ENCODE measurements at places on chromosomes 13 and 19.

- no peak for DNase-seq
Observed at GRCh38 chr13:99418843-99419140, 82.5 kb upstream of the TM9SF2 start.

DNA sequence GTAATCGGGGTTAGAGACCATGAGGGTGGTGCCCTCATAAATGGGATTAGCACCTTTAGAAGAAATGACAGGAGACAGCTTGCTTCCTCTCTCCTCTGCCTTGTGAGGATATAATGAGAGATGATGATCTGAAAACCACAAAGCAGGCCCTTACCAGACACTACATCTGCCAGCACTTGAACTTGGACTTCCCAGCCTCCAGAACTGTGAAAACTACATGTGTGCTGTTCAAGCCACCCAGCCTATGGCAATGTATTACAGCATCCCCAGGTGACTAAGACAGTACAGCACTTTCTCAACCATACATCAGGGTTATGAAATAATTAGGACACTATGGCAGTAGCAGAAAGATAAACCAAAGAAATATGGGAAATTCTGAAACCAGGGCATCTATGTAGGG is 7.4 kb downstream of the ZNF564 start:
- no peak for DNase-seq

DNA sequence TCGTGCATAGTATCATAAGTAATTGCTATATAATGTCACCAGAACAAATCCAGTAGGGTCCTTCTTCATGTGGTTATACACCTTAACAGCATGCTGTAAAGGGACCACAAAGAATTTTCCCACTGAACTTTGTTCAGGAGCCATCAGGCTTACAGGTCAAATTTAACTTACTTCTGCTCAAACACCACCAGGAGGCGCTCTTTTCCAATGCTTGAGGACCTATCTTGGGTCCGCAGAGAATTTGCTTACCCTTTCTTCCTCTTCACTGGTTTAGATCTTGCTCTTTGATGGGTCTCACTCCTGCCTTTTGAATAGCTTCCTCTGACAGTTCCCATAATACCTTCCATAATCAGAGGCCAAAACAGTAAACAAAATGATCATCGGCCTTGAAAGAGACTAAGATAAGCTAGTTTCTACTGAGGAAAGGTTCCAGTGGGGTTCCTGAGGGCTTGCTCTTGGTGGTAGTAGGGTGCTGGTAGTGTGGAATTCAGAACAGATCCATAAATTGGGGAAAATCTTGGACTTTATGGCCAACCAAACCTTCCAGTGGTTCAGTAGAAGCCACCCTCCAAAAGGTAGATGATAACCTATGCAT is 37.4 kb downstream of the SCGB2B2 start:
- DNase-seq: peak; percentile 63

DNA sequence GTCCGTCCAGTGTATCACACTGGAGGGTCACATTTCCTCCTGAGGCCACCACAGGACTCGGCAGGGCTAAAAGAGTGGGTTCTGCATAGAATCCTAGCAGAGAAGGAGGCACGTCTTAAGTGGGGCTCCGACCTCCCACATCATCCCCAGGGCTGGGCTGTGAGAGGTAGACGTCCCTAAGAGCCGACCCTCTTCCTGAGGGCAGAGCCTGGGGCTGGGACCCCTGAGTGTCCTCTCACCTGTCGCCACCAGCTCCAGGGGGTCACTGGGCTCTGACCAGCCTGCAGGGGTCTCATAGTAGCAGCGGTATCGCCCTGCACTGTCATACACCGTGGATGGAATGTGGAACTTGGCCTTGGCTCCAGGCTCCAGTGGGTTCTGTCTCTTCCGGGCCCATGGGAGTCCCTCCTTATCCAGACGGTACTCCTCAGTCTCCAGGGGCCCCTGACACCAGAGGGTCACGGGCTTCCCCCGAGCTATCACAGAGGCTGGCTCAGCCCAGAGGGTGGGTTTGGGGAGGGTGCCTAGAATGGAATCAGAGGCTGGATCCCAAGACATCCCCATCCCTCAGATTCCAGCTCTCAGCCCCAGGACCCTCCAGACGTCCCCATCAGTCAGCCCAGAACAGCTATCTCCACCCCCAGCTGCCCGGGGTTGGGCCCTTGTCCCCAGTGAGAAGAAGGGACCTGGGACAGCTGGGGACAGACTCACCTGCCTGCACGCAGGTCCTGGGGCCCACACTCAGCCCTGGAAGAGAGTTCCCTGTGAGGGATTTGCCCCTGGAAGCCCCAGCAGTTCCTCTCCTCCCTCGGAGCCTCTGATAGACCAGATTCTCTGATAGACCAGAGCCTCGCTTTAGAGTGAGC is 590 bp downstream of the LILRB5 start:
- DNase-seq: no peak

GRCh38 chr13:104011505-104012241 is 945.5 kb upstream of the SLC10A2 start:
- DNase-seq: peak; percentile 75

DNA sequence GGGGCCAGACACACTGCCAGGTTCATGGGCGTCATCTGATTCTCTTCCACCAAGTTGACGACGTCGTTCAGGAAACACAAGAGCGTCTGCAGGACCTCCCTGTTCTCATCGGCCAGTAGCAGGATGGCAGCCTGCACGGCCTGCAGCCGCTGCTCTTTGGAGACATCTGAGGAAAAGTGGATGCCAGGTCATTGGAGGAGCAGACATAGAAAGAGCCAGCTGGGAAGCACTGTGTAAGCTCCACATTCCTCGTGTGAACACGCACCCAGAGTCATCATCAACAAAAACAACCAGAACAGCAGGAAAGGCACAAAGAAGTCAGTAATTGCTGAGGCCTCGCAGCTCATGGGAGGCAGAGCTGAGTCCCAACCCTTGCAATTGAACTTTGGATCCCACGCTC is 96.5 kb downstream of the KL start:
- no peak for DNase-seq

- DNase-seq: no peak
Observed at GRCh38 chr13:71869274-71869673, 2.3 kb upstream of the DACH1 start.

- no peak for DNase-seq
Observed at GRCh38 chr13:34993470-34993869, 51.4 kb downstream of the NBEA start.

GRCh38 chr19:2503521-2504109 is 27.7 kb downstream of the GADD45B start:
- DNase-seq: no peak

DNA sequence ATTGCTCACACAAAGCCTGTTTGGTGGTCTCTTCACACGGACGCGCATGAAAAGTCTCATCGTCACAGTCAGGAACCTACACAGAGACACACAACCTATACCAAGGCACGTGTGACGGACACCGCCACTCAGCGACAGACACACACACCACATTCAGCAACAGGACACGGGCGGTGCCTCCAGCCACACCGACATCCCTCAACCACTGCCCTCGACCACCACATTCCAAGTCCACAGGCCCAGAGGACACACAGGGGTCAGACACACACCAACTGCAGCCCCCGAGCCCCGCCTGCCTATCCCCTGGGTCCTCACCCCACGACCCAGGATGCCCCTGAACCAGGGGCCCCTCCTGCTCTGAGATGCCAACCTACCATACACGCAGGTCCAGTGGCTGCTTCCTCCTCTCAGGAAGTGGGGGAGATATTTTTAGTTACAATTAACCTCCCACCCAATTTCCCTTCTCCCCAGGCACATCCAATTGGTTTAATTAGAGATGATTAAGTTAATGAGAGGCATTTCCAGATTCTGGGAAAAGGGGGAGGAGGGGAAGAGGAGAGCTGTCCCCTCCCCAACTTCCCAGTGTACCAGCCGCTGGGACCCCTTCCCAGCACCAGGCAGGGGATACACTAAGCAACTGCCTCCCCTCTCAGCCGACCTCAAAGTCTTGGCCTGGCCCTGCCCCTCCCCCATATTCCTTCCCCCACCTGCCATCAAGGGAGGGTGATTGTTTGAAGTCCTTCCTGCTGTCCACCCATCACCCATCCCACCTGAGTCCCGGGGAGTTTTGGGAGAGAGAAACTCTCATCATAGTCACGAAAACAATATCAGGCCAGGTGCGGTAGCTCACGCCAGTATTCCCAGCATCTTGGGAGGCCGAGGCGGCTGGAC is 20.4 kb downstream of the MEIS3 start:
- no peak for DNase-seq

DNA sequence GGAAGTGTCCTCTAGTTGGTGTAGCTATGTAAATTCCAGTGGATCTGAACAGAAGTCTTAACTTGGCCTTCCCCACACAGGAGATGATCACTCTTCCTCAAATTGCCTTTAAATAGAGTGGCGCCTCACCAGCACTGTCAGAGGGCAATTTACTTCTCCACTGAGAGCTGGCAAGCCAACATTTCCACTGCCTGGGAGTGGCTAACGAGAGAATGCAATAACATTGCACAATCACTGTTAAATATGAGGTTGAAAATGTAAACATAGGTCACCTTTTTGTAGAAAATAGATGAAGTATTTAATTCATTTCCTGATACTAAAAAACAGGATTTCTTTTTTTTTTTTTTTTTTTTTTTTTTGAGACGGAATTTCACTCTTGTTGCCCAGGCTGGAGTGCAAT is 55.4 kb upstream of the UBL3 start:
- DNase-seq: no peak

GRCh38 chr19:33865306-33865705 is 68.6 kb downstream of the KCTD15 start:
- DNase-seq: no peak

DNA sequence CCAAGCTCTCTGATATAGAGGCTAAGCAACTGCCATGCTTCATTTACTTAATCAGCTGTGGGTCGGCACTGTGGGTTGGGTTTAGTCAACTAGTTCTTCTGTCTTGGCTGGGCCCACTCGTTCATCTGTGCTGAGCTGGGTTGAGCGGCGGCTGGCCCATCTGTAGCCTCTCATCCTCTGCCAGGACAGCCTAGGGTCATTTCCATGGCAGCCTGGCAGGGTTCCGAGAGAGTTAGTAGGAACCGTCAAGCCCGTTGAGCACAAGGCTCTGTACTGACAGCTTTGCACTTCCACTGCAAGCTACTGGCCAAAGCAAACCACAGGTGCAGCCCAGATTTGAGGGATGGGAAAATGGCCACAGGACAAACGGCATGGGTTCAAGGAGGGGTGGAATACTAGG is 6.6 kb upstream of the ZNF835 start:
- no peak for DNase-seq

DNA sequence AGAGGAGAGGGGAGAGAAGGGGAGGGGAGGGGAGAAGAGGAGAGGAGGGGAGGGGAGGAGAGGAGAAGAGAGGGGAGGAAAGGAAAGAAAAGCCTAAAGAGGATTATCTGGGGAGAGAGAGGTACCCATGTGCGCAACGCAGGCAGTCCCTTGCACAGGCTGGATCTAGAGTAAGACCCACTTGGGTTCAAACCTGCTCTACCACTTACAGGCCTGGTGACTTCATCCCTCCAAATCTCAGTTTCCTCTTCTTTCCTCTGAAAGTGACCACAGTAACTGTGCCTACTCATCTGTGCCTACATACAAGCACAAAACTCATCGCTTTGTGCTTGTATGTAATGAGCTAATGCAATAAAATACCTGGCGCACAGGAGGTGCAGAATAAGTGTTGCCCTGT is 732 bp upstream of the MAP1S start:
- DNase-seq: no peak

GRCh38 chr13:54949735-54950134 is 1921.1 kb downstream of the OLFM4 start:
- DNase-seq: no peak

- DNase-seq: no peak
Observed at GRCh38 chr19:47433121-47433520, 13.8 kb upstream of the MEIS3 start.

DNA sequence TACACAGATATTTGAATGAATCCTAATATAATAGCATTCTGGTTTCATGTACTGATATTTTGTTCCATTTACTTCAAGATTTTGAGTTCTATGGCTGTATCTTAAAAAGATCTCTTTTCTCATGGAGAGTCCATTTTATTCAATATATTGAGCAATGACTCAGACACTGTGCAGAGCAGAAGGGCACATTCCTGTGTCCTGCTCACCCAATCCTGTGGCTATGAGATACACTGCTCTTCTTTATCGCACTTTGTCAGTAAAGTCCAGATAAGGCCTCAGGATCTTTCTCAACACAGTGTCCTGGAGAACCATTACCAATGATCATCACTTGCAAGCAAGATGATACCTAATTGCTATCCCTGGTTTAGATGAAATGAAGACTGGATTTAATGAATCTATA is 155.0 kb downstream of the CYSLTR2 start:
- DNase-seq: no peak

GRCh38 chr13:40384976-40385857 is 281.2 kb downstream of the FOXO1 start:
- DNase-seq: peak; percentile 62

DNA sequence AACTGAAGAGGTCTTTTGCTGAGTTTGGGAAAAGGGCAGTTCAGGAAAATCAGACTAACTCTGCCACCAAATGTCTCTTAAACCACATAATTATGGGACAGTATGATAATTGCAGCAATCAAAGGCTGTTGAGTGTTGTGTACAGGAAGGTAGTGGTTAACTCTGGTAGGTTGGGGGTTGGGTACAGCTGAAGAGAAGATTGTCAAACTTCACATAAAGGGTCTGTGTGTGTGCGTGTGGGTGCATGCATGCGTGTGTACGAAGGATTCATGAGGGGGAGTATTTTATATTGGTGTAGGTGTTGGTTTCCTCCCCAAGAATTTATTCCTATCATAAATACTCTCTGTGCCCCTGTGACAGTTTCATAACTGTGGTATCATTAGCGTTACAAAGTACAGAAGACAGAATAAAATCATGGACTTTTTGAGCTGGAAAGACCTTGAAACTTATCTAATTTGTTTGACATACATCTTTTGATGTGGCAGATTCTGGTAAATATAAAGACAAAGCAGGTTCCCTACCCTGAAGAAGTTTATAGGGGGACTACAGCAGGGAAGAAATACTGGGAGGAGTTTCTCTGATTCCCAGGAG is 94.1 kb downstream of the PCCA start:
- DNase-seq: no peak

DNA sequence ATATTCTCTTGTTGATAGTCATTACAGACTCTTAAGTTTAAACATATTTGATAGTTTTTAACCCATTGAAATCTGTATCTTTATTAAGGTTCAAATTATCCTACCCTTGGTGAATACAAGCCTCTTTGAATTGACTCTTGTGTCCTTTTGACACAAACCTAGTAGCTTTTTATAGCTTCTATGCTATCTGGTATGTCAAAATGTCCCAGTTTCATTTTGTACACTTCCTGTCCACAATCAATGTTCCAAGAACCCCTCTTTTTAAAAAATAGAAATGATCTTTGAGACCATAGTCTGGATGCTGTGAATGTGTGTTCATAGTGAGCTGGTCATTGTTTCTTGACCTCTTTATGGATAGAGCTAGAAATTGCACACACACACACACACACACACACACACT is 39.2 kb upstream of the FGF14 start:
- no peak for DNase-seq

- DNase-seq: no peak
Observed at GRCh38 chr19:41351339-41352245, 2.1 kb downstream of the TGFB1 start.

Measured in SJCRH30 (cell line).